HS-27A (cell line): ENCODE measurements at places on chromosomes 16 and 17.

DNA sequence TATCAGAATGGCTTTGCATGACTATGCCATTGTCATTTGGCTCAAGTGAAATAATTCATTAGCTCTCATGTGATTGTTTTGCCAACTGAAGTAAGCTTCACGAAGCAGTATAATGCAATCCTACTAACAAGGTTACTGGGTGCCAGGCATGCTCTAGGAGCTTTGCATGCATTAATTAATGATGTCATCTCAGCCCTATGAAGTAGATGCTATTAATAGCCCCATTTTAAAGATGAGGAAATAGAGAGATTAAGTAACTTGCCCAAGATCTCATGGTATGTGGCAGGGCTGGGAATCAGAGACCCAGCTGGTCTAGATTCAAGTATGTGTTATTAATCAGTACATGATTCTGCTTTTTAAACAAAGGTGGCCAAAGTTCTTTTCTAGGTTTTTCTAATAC, 14.1 kb downstream of the KRT39 start:
- no peak for DNase-seq

DNA sequence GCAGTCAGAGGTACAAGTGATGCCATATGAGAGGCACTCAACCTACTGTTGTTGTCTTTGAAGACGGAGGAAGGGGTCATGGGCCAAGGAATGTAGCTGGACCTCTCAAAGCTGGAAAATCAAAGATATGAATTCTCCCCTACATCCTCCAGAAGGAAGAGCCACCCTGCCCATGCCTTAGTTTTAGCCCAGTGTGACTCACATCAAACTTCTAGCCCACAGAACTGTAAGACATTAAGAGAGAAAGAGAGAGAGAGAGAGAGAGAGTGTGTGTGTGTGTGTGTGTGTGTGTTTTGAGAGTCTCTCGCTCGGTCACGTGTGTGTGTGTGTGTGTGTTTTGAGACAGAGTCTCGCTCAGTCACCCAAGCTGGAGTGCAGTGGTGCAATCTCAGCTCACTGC, 87.1 kb downstream of the STX8 start:
- DNase-seq: no peak

DNA sequence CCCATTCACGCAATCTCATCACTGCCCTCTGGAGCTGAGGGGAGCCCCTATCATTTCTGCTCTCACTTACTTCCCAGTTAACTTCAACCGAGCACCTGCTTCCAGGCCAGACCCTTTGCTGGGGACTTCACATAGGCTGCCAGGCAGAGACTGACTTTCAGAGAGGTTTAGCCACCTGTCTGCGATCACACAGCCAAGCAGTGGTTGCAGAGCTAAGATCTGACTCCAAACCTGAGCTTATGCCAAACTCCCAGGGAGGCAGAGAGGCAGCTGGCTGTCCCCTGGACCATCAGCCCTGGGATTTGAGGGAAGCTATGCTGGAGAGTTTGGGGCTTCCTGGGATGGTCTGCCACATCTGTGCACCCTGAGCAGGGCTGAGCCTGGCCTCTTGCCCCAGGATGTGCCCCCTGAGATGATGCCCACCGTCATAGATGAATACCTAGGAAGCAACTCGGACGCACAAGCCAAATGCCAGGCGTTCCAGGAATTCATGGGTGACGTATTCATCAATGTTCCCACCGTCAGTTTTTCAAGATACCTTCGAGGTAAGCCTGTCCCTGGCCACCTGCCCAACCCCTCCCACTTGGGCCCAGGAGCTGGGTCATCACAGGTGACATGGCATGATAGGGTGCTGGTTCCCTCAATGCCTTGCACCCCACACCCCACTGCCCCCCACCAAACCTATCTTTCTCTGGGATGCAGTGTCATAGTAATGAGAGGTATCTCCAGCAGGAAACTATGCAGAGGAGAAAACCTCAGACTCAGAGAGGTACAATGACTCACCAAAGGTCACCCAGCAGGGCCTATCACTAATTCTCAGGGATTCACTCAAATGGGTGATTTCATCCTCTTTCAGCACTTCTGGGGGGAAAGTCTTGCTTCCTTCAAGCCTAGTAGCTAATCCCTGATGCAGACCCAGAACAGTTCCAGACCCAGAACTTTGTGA, 10.0 kb downstream of the CES3 start:
- DNase-seq: peak; percentile 42

DNA sequence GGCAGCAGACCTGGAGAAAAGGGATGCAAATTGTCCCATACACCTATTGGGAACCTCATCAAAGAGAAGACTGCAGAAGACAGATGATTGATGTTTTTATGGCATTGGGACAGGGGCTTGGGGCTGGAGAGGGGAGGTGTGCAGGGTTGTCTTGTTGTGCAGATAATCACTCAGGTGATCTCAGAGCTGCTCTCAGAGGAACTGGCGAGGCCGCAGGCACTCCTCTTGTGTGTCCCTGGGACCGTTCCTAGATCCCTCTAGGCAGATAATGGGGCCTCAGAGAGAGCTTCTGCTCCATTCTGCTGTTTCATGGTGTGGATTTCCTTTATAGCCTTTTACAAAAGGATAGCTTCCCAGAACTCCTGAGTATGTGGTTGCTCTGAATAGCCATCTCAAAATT, 1.6 kb downstream of the RNF213 start:
- DNase-seq: no peak

DNA sequence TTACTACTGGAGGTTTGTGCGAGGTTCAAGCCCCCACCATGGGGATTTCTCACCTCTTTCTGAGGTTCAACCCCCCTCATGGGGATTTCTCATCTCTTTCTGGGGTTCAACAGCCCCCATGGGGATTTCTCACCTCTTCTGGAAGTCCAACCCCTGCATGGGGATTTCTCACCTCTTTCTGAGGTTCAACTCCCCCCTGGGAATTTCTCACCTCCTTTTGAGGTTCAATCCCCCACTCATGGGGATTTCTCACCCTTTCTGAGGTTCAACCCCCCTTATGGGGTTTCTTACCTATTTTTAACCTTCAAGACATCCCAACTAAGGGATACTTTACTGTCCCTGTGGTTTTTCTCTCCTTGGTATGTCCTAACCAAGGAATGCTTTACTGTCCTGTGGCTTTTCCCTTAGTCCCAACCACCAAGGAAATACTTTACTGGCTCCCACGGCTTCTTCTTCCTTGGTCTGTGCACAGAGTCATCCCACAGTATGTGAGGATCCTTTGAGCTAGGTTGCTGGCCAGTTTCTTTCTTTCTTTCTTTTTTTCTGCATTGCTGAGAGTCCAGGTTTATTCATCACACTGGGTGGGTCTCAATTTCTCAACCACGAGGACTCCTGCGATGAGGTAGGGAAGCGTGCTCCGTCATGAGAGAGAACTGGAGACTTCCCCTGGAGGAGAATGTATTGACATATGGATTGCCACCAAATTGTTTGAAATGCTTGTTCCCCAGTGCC, 2140.2 kb downstream of the TP53TG3F start:
- no peak for DNase-seq

GRCh38 chr17:67246653-67247415, 1.8 kb upstream of the HELZ start:
- DNase-seq: no peak

- no peak for DNase-seq
Observed at GRCh38 chr17:45132572-45133463, 503 bp upstream of the PLCD3 start.

DNA sequence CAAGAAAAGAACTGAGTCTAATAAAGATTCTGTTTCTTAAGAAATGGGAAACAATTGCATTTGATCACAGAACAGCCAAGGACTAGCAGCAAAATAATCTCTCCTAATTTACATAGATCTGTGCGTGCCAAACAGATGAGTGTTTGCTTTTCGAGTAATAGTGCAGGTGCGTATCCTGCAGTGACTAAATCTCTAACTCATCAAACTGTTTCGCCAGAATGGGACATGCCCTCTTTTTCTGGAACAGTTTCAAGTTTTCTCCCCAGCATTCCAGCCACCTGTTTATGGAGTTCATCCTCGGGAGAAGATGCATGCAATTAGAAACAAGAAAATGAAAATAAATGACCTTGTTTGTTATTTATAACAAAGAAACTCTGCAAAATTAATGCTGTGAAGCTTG, 5.7 kb upstream of the TOX3 start:
- DNase-seq: no peak

GRCh38 chr16:15777533-15778203, 79.2 kb downstream of the MYH11 start:
- no peak for DNase-seq

- no peak for DNase-seq
Observed at GRCh38 chr16:89855986-89856385, 17.4 kb upstream of the TCF25 start.

- no peak for DNase-seq
Observed at GRCh38 chr17:73297934-73298861, 13.6 kb downstream of the CDC42EP4 start.
